ENCODE measurements at places on chromosomes 4 and X.

DNA sequence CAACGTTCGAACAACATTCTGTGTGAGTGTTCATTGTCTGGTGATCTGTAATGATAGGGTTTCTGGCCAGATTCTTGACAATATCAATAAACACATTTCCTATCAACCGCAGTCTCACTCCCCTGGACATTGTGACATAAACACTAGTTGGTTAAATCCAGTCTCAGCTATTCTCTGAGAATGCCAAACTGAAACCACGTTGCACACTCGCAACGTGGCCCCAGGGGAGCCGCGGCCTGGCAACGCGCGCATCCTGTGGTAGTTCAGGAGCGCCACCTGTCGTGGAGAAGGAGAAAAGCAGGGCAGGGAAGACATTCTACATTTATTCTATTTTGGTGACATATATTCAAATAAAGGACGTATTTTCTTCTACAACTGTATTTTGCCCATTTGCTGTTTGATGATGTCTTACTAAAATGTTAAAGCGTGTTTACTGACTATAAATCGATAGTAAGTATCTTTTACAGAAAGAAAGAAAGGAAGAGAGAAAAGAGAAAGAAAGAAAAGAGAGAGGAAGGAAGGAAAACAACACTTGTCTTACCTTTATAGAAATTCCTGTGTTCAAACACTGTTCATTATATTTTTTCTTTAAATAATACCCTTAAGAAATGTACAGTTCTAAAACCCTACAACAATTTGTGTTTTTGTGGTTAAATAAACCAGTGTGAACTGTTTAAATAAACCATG is 738.3 kb upstream of the FRG1 start:
- peak; percentile 57 for DNase-seq

GRCh38 chrX:51870354-51870753 is 23.1 kb upstream of the MAGED1 start:
- DNase-seq: no peak

GRCh38 chr4:7180938-7181337 is 11.4 kb upstream of the SORCS2 start:
- DNase-seq: no peak

- DNase-seq: no peak
These were observed 605.1 kb downstream of the BCOR start for GRCh38 chrX:39492497-39493162.

- no peak for DNase-seq
These were observed 280.7 kb upstream of the KLHL4 start for GRCh38 chrX:87236830-87237440.

DNA sequence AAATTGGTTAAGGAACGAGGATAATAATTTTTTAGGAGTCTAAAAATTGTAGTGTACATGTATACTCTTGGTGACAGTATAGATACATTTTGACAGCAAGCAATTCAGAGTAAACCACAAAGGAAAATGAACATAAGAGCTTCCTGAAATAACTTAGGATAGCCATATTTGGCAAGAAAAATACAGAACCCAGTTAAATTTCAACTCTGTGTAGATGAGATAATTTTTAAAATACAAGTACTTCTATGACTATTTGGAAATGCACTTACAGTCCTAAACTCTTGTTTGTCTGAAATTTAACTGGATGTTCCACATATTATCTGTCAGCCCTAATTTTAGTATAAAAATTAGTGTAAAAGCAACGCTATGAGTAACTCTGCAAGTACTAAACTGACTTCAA is 124.4 kb upstream of the PCDH18 start:
- DNase-seq: no peak

GRCh38 chr4:181938631-181939030 is 304.6 kb upstream of the TENM3 start:
- DNase-seq: no peak

DNA sequence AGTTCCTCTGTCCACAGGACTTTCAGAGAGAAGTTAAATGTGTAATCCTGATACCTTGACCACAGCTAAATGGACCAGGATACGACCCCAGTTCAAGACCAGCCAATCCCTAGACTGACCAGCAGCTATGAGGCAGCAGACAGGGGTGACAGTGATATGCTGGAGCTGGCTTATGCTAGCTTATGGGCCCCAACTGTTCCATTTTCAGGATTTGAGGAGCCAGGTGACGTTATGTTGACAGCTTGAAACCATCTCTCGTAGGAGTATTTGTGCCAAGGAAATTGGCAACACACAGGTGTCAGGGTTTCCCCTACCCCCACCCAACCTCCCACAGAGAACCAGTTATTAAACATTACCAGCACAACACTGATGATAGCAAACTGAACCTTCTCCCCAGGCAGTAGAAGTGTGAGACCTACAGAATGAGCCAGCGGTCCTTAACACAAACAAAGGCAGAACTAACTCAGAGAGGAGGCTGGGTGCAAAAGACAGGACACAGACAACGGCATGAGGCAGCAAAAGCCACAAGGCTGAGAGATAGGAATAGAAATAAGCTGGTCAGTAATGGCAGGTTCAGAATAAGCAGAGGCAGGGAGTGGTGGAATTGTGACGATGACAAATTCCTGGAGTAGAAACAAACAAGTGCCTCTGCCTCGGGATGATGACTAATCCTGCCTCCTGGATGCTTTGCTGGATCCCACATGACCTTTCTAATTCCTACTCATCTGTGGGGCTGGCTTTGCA is 85.6 kb upstream of the CPEB2 start:
- peak; percentile 6 for DNase-seq

DNA sequence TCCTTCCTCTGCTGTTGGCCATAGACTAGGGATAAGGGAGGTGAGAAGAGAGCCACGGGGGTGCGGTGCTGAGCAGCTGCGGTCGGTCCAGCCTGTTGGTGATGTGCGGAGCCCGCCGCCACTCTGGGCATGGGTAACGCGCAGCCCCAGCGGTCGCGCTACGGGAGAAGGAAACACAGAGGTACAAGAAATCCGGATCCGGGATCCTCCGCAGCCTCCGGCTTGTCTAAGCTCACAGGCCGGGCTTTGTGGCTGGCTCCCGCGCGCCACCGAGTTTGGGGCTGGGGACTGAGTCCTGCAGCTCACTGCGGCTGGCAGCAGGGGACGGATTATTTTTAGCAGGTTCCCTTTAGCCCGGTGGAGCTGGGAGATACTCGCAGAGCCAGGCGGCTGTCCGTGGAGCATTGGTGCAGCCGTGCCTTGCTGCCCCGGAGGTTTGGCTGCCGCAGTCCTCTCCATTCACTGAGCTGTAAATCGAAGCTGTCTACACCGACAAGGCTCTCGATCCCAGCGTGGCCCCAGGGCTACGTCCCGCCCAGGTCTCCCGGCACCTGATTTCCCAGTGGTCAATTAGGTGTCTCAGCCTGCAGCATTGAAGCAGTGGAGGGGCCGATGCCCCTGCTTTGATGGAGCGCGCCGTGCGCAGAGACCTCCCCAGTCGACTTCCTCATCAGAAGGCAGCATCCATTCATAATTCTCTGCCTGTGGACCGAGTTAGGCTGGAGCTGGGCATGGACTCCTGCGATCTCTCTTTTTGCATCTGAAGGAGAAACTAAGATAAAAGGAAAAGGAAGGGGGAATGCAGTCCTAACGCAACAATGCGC is 81.9 kb upstream of the SCML1 start:
- no peak for DNase-seq

DNA sequence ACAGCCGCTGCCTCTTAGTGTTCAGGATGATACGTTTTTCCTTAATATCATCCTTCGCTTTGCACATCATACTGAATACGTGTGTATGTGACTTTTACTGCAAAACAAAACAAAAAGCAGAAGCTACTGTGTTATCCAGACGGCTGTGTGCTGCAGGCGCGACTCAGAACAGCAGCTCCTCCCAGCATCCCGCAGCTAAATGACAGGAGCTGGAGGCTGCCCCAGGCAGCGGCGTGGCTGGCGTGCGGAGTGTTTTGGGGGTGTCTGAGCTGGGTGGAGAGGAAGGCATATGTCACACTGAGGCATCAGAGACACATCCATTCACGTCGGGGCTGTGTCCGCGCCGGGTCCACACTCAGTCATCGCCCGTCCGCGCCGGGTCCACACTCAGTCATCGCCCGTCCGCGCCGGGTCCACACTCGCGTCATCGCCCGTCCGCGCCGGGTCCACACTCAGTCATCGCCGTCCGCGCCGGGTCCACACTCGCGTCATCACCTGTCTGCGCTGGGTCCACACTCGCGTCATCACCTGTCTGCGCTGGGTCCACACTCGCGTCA is 16.6 kb downstream of the PCGF3 start:
- DNase-seq: no peak

DNA sequence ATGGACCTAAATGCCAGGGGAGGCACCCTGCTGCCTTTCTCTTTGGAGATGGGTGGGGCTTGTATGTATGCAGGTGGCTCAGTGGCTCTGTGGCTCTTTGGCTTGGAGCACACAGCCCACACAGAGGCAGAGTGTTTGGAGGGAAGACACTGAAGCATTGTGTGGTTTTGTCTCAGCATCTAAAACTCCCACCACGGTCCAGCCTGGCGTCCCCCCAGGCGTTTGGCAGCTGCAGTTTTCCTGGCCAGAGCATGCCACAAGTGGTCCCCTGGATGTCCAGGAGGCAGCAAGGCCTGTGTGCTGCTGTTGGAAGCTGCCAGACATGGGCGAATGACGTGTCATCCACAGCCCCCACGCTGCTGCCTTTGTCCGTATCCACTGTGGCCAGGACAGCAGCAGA is 32.2 kb upstream of the PSAPL1 start:
- DNase-seq: no peak

DNA sequence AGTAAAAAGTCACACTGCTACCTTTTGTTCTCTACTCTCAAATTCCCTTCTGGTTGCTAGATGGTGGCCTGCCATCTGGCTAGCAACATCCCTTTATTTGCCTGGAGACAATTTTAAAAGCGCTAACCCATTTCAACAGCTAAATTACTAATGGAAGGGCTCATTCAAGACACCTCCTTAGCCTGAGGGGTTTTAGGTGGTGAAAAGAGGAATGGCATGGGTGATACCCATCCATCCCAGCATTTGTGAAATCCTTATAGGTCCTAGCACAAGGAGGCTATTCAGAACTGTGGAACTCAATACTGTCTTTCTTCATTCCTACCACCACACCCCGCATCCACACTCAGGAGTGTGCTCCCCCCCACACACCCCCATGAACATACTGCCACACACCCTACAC is 33.5 kb downstream of the ARHGEF9 start:
- DNase-seq: no peak

DNA sequence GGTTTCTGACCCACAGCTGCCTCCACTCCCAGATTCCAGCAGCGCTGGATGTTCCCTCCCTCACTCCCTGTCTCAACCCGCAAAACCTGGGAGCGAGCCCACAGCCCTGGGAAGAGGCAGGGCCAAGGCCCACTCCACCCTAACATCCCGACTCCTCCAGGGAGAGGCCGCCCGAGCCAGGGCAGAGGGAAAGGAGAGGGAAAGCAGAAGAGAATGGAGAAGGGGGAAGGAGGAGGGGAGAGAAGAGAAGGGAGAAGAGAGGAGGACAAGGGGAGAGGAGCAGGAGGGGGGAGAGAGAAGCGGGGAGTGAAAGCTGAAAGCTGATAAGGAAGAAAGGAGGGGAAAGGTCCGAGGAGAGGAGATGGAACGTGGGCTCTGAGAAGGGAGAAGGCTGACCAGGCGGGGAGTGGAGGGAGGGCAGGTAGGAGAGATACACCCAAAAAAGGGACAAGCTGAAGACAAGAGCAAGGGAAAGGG is 120.2 kb upstream of the PJA1 start:
- DNase-seq: peak; percentile 6
